ENCODE measurements at places on chromosomes 4 and X.

DNA sequence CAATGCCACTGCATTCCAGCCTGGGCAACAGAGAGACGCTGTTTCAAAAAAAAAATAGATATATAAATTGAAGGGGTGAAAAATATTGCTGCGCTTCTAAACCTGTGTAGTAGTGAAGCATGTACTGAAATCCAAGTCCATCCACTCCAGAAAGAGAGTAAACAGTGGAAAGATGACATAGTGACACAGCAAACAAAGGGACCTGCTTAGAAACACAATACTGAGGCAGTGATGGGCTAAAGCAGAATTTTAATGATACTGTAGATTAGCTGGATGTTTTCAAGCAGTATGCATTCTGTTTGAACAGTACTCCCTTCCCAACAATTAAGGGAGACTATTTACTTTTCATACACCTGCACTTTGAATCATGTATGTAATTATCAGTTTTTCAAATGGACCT, 42.5 kb downstream of the TFDP3 start:
- DNase-seq = no peak

DNA sequence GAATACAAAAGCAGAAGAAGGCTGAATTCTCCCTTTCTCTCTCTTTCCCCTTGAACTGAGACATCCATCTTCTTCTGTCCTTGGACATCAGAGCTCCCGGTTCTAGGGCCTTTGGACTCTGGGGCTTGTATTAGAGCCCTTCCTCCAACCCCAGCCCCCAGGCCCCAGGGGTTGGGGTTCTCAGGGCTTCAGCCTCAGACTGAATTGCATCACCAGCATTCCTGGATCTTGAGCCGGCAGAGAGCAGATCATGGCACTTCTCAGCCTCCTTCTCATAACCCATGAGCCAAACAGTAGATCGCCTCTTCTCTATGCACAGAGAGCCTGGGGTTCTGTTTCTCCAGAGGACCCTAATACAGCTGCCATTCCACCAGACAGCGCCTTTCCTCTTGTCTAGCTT, 25.3 kb upstream of the CLDN24 start:
- DNase-seq = no peak

- no peak for DNase-seq
These were observed 45.1 kb downstream of the PRPS1 start for GRCh38 chrX:107673431-107673830.

GRCh38 chr4:161463436-161463835, 700.4 kb downstream of the FSTL5 start:
- no peak for DNase-seq

DNA sequence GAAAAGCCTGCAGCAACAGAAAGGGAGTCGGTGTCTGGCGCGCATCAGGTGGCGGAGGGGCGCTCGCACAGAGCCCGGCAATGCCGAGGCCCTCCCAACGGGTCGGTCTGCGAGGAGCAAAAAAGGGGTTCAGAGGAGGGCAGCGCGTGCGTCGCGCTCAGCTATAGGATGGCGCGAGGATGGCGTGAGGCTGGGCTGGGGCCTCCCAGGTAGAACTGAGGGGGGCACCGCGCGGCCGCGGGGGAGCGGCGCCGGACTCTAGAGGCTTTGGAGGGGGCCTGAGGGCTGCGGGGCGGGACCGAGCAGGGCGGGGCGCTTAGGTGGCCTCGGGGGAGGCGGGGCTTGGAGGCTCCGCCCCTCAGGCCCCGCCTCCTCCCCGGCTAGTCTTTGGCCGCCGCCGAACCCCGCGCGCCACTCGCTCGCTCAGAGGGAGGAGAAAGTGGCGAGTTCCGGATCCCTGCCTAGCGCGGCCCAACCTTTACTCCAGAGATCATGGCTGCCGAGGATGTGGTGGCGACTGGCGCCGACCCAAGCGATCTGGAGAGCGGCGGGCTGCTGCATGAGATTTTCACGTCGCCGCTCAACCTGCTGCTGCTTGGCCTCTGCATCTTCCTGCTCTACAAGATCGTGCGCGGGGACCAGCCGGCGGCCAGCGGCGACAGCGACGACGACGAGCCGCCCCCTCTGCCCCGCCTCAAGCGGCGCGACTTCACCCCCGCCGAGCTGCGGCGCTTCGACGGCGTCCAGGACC, at the start of gene PGRMC1:
Gene PGRMC1, plus strand, starts transcription at position 414 of the 751 bp plus-strand sequence. Its CDS starts 79 bp downstream, at position 493.
- peak; percentile 54 for DNase-seq

DNA sequence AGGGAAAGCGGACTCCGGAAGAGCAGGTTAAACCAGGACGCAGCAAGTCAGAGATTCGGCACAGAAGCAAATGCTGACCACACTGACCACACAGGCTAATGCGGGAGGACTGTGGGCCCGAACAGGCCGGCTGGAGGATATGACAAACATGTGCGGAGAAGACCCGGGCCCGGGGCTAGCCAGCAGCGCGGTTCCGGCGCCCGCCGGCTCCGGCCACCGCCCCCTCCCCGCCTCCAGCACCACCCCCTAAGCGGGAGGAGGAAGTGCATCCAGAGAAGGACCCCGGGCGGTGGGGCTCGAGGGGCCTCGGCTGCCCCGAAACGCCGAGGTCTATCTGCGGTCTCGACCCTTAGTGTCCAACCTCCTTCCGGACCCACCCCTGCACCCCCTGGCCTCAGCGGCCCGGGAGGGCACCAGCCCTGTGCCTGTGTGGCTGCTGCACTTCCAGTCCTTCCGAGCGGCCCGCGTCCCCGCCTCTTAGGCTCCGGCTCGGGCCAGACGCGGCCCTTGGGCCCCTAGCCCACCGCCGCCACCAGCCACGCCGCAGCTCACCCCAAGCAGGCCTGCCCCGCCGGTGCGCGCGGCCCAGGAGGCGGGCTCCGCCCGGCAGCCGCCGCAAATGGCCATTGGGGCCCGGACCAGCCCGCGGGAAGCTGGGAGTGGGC, 2.1 kb downstream of the ELOVL6 start:
- DNase-seq = no peak

GRCh38 chr4:139950568-139950967, 203.4 kb downstream of the MAML3 start:
- DNase-seq = no peak

- DNase-seq = no peak
These were observed 613.1 kb upstream of the HS3ST1 start for GRCh38 chr4:12041828-12042227.

DNA sequence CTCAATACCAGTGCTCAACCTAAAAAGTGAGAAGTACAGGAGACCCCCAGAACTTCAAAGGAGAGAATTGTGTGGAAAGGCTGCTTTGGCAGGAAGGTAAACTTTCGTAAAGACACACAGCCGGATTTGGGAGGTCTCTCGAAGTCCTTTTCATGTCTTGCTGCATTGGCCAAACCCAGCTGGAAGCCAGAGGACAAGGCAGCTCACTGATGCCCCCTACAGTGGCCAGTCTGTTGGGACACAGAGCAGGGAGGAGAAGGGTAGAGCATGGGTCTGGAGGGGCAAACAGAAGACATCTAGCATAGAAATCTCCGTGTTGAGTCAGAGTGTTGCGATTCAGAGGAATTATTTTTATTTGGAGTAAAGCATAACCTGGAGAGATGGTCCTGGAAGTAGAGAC, 198.9 kb downstream of the ANK2 start:
- DNase-seq = no peak

DNA sequence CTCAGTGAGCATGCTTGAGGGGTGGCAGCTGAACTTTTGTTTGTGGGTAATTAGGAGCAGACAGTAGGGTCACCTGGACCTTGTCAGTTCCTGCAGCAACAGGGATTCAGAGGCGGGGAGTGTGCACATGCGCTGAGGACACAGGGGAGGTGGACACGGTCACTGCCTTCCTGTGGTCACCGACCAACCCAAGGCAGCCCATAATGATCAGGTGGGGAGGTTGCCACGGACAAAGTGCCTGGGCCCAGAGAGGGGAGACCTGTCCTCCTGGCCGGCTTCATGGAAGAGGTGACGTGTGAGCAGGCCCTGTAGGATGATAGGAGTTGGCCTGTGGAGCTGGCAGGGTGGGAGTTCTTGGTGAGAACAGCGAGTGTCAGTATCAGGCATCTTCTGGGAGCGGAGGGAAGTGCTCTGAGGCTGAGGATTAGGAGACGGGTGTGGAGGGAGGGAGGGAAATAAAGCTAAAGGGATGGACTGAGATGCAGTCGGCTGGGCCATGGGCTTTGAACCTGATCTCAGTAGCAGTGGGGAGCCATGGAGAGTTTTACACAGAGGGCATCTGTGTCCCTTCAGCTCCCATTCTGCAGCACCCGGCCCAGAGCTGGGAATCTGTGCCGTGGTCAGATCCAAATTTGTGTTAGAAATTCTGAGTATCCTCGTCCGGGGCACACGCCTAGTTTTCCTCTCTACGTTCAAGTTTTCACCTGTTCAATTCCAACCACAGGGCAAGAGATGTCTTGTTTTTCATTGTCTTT, 100.0 kb downstream of the PSAPL1 start:
- DNase-seq = no peak

GRCh38 chr4:945274-946102, 13.2 kb downstream of the TMEM175 start:
- DNase-seq = no peak

DNA sequence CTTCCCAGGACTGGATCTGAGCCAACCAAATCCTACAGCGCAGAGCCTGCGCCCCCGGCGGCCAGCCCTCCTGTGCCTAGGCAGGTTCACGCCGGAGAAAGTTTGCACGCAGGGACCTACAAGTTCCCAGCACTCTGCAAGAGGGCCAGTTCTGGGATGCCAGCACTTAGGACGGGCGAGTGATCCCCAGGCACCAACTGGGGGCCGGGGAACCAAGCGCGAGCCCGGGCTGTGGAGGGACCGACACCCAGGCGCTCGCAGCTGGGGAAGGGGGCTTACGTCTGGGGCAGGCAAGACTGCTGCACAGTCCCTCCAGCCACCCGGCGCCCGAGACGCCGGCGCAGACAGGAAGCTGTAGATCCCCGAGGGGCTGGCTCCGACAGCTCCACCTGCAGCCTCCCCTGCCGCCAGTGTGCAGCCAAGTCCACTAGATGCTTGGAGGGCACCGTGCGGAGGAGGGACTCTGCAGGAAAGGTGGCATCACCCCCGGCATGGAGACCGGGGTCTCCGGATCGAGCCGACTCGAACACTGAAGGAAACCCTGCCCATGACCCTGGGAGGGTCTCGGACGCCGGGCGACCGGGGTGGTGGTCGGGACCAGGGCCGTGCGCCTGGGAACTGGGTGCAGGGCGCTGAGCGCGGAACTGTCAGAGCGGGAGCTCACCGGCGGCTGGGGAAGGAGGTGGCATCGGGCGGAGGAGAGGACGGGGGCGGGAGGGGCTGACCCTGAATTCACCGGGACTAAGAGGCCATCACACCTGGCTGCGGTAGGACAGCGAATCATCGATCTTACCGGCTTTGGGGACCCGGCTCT, 566 bp downstream of the CORIN start:
- no peak for DNase-seq

DNA sequence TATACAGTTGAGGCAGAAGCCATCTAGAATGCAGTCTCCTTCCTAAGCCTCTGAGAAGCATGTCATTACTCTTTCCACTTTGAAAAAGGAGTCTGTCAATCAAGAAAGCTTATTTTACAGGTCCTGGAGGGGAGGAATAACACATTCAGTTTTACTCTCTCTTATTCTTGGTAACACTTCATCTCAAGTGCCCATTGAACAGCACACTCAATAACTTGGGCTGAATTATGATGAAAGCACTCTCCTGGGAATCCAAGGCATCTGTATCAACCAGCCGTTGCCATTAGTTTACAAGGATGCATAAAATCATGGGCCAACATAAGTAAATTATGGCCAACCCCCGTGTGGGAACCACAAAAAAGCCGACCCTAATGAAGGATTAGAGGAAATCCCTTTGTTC, 282.4 kb downstream of the C4orf33 start:
- no peak for DNase-seq

DNA sequence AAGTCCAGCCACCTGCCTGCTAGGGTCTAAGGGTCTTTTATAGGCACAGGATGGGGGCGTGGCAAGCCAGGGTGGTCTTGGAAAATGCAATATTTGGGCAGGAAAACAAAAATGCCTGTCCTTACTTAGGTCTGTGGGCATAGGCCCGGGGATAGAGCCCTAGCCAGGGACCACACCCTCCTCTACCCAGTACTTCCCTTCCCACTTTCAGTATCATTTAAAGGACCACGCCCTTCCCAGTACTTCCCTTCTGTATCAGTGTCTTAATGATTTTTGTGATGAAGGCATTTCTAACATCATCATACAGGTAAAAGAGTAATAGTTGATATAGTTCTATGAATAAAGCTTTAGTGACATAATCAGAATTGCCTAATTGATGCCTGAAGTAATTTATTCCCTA, 11.4 kb downstream of the BANK1 start:
- DNase-seq = no peak

DNA sequence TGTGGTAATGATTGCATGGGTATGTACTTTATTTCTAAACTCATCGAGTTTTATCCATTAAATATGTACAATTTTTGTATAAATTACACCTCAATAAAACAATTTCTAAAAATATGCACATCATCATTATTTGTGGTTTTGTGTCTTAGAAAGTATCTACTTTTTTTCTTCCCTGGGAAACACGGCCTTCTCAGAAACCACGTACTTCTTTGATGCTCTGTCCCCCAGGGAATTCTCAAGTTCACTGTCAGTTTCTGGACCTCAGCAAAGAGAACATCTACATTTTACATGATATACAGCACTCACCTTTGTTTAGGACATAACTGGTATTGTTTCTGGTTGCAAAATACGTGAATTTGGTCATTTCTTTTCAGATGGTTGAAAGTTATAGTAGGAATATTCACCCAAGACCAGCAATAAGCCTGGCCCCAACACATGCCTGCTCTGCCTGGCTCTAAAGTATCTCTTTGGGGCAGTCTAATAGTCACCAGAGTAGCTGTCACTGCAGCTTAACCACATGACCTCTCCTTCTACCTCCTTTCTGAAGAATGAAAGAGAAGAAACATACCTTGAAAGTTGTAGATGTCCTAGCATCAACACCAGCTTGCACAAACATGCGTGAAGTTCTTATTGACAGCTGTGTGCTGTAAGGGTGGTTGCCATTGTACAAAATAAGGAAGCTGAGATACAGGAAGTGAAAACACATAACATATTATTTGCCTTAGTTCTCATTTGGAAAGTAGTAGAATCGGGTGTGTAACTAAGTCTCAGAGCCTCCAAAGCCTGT, 48.4 kb upstream of the SPANXN4 start:
- no peak for DNase-seq

- DNase-seq = no peak
These were observed 99.2 kb upstream of the ARSJ start for GRCh38 chr4:114078636-114079035.

DNA sequence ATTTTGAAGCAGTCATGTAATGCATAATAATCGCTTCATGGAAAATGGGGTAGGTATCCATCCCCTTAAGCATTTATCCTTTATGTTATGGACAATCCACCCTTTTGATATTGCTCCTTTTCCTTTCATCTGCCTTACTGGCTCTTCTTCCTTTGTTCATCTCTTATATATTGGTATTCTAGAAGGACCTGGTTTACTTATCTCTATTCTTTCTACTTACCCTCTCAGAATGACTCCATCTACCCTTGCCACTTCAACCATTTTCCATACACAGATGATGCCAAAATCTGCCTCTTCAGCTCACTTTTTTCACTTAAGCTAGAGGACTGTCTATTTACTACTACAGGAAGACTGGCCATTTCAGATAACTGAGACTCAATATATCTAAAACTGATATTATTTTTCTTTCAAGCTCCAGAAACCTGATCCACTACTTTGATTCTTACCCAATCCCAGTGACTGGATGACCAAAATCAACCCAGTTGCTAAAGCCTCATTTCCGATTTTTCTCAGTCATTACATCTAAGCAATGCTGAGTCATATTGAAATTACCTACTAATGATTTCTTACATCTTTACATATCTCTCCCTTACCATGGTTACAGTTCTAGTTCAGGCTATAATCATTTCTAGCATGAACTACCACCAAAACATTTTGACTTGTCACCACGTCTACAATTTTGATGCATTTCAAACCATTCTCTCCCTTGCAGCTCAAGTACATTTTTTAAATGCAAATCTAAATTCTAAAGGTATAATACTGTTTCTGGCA, 93.7 kb downstream of the FAAH2 start:
- DNase-seq = no peak
